GM23338 (cell line): ENCODE measurements at places on chromosomes 7 and 10. TPM values are rescaled to one million over a fixed set of nuclear protein-coding genes. Genes with fewer than 3 reads are reported as not detected.
A peak's percentile ranks its signal among the peaks of the same experiment; 100 is the strongest.

Gene SLC29A4
- 8.1 and 8.8 TPM in 2 replicates for total RNA-seq

DNA sequence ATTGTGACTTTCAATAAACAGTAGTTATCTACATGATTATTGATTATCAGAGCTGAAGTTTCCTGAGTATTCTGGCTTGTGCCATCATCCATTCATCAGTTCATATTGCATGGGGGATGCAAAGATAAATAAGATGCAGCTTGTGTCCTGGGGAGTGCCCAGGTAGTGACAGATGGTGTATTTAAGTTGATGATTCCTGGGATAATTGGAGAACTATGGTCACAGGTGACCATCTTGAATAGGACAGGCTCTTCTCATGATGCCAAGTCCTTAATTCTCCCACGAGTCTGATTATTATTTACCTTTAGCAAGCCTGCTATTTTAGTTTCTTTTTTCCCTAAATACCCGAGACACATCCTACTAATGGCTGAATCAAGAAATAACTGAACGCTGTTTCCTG is 64.9 kb downstream of the PLPP4 start:
- no peak for DNase-seq

Gene SPDYE5
- total RNA-seq: not detected in 2 replicates

GRCh38 chr7:17462131-17462631 is 163.7 kb downstream of the AHR start:
- DNase-seq: no peak

Gene ACTL6B
- total RNA-seq: 0.69 TPM in 1 of 2 replicates, not detected in the other

Gene CCT6A
- 266 and 318 TPM in 2 replicates for total RNA-seq

- no peak for DNase-seq
These were observed 101.1 kb downstream of the MAGI2 start for GRCh38 chr7:79352323-79352722.

Gene PON1
- total RNA-seq: 0.69 and 1.5 TPM in 2 replicates

DNA sequence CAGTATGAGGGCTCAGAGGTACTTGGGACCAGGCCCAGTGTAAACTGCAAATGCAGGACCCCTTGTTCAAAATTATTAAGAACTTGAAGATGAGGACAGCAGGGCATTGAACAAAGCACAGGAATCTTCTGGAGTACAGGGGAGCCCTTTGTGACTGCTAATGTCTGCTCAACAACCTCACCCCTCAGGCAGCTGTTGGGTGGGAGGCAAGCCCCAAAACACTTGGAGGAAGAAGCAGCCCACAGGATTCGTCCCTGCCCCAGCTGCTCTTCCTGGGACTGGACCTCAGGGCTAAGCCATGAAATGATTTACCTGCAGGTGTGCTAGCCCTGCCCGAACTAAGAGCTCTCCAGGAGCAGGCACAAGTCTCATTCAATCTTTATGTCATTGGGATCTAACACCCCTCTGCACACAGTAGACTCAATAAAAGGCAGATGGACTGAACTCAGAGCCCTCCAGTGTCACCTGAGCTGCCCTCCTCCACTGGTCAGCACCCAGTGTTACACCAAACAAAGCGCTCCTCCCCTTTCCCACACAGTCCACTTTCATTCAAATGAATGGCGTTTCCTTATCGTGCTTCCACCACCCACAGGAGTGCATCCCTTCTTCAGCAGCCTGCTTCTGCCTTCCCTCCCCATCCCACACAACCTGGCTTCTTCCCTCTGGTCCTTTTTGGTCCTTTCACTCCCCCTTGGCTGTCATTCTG is 1.0 kb downstream of the TRPV5 start:
- DNase-seq: no peak

Gene STYXL1
- total RNA-seq: 28.0 and 47.5 TPM in 2 replicates

DNA sequence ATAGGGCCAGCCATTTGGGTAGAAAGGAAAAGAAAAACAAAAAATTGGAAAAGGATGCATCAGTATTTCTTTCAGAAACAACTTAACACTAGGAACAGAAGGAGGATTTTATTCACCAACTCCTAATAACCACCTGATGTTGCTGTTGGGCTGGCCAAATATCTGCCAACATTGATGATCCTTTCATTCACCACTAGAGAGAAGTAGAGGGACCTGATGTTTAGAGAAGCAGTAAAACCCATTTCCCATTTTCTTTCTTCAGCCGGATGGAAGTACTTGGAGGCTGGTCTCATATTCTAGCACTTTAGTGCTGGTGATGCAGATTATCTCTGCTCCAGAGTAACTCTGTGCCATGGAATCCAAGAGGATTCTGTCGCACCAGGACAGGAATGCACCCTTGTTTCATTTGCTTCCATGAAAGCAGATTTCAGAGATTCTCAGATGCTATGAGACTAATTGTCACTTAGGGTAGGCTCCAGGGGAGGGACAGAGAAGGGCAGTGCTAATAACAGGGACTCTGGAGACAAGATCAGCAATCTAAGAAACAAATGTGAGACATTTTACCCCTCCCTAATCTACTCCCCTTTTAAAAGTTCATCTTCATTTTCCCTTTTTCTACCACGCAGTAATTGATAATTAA is 3.1 kb downstream of the KLLN start:
- peak; percentile 65 for DNase-seq

- no peak for DNase-seq
These were observed 39.2 kb upstream of the COL1A2 start for GRCh38 chr7:94355454-94355853.

DNA sequence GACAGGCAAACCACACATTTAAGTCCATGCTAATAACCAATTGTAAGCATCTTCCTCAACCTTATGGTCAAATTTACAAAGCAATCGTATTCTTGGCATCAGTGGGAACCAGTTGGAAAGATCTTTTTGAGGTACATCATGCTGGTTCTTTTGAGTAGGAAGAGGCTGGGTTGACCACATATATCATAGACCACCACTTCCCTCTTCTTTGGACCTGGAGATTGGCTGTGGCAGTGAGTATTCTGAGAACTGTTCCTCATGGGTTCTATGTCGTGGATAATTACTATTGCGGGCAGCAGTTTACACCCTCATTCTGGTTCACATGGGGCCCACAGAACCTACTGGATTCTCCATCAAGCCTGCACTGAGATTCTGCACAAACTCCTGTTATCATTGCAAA is 35.5 kb upstream of the C1GALT1 start:
- DNase-seq: no peak
